ENCODE measurements at places on chromosomes 5 and 9.

- DNase-seq: no peak
Measured at GRCh38 chr5:126274076-126274762, 149.0 kb upstream of the GRAMD2B start.

GRCh38 chr5:102211165-102211564 lies 84.9 kb downstream of the SLCO4C1 start:
- no peak for DNase-seq

GRCh38 chr5:28403846-28404245 lies 1365.5 kb upstream of the CDH9 start:
- peak; percentile 27 for DNase-seq

- no peak for DNase-seq
Measured at GRCh38 chr9:119839888-119840287, 470.7 kb upstream of the BRINP1 start.

- no peak for DNase-seq
Measured at GRCh38 chr5:149174847-149175234, 33.5 kb downstream of the ABLIM3 start.

DNA sequence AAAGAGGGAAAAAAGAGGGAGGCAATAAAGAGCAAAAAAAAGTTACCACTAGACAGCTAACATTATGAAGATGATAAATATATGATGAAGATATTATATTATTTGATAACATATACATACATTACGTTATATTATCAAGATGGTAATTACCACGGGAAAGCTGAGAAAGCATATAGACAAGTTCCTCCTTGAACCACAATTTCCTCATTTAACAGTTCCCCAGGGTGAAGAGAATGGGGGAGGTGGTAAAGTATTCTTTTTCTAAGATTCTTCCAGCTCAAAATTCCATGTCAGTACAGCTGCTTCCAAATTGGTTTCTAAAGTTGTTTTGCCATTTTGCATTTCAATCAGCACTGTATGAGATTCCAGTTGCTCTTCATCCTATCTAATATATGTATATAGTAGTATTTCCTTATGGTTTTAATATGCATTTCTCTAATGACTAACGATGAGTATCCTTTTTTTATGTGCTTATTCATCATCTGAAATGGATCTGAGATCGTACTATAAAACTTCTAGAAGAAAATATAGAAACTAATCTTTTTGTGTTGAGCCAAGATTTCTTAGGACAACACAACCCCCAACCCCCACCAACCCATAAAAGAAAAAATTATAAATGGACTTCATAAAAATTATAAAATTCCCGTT lies 49.5 kb upstream of the C9orf72 start:
- no peak for DNase-seq

GRCh38 chr9:2717385-2717784 lies at the start of gene KCNV2:
KCNV2 (plus strand) TSS chr9:2717510; CDS start chr9:2717740, 230 bp downstream.
- no peak for DNase-seq

DNA sequence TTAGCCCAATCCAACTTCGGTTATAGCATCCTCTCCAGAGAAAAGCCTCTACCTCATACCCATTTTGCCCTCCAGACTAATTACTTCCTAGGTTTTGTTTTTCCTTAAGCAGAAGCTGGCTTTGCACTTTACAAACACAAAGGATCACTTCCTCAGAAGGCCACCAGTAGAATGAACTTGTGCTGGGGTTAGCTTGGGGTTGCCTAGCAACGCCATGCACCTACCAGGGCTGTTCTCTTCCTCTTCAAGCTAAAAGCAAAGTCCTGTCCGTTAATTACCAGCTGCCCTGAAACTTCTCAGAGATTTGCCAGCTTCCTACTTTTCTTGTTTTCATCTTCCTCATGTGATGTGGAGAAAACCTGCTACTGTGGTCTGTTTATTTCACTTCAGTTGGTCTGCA lies 132.0 kb upstream of the WWC1 start:
- peak; percentile 76 for DNase-seq

- no peak for DNase-seq
Measured at GRCh38 chr5:137954131-137954879, 65.0 kb downstream of the PKD2L2 start.

- no peak for DNase-seq
Measured at GRCh38 chr5:97544240-97544639, 361.2 kb upstream of the RIOK2 start.

- no peak for DNase-seq
Measured at GRCh38 chr5:3303777-3304176, 291.9 kb upstream of the IRX1 start.

DNA sequence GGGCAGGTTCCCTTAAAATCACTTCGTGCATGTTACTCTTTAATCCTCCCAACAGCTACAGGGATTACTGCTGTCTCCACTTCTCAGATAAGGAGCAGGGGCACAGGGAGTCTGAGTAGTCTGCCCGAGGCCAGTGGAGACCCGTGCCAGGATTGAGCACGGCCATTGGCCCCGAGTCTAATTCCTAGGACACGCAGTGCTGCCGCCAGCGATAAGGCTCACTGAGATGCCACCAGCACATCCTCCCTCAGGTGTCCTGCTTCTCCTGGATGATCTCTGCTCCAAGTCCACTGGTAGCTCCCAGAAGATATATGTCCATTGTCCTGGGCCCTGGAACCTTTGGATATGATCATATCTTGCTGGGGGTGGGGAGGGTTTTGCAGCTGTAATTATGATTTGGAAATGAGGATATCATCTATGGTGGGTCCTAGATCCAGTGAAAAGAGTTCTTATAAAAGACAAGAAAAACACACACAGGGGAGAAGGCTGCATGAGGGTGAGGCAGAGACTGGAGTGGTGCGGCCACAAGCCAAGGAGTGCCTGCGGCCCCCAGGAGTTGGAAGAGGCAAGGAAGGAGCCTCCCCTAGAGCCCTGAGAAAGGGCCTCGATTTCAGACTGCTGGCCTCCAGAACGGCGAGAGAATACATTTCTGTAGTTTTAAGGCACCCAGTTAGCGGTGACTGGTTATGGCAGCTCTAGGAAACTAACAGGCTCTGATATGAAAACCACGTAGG lies 19.4 kb upstream of the MED10 start:
- no peak for DNase-seq

GRCh38 chr9:18299449-18299848 lies 174.5 kb upstream of the ADAMTSL1 start:
- DNase-seq: no peak

DNA sequence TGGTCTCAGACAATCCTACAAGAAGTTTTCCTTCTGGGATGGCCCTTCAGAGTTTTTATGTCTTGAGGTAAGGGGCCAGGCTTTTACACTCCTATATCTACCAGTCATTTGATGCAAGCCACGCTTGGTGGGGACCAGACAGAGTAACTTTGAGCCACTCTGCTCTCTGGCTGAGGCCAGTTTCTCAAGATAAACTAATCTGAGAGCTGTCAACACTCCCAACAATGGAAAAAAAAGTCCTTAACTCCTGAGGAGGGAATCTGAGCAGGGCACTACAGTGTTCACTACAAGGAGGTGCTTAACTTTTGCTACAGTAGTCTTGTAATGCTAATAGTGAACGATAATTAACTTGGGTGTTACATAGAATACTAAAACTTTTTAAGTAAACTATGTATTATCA lies 62.7 kb downstream of the MRPS30 start:
- DNase-seq: no peak

DNA sequence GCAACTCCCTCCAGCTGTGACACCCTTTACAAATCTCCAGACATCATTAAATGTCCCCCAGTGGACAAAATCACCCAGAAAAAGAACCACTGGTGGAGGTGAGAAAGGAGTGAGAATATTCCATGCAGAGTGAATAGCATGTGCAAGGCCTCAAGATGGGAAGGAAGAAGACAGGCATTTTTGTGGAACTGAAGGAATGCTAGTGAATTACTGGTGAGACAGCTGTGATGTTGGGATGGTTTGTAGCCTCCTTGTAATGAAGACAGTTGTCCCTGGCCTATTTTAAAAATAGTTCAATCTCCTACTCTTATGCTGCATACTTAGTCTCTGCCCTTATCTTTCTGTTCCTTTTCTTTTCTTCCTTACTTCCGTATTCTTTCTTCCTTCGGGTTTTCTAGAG lies 124.9 kb upstream of the RPS23 start:
- DNase-seq: no peak

- DNase-seq: no peak
Measured at GRCh38 chr5:175825893-175826292, 45.5 kb upstream of the CPLX2 start.

DNA sequence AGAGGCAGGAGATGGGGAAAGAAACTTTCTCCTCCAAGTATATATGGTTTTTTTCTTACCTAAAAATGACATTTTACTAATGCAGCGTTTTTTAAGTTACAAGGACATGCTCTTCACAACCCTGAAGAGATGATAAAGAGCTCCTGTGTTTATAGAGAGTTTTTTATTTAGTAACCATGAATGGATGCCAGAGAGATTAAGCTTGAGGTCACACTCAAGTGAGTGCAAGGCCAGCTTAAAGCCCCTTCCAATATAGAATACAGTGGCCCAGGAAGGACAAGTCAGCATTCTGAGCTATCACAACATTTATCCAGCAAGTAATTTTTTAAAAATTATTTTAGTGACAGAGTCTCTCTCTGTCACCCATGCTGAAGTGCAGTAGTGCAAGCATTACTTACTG lies 6.7 kb upstream of the HAVCR2 start:
- no peak for DNase-seq

DNA sequence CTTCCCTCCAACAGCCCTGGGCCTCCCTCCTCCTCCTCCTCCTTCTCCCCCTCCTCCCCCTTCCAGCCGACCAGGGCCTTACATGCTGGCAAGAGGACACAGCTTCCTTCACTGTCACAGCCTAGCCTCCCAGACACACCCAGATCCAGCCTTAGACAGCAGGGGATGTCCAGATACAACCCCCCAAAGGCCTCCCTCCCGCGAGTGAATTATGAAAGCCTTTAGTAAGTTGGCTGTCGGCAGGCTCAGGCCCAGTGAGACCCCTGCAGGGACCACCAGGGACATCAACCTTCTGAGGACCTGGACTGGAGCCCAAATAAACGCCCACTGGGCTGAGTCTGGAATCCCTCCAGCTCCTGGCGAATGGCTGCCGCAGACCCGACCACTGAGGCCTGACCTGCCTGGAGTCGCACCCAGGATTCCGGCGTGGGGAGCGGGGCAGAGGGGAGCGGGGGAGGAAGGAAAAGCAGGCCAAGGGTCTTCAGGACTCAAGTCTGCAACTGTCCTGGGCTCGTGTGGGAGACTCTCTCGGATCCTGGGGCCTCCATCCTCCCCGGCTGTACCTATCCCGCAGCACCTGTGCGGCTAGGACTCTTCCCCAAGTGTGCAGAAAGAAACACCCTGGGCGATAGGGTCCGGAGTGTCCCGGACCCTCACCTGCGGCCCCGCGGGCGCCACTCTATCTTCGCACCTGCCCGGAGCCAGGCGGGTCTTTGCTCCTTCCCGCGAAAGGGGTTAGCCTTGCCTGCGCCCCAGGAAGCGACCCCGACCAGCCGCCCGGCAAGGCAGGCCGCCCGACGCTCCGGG lies 705 bp downstream of the SEPTIN8 start:
- DNase-seq: peak; percentile 69

DNA sequence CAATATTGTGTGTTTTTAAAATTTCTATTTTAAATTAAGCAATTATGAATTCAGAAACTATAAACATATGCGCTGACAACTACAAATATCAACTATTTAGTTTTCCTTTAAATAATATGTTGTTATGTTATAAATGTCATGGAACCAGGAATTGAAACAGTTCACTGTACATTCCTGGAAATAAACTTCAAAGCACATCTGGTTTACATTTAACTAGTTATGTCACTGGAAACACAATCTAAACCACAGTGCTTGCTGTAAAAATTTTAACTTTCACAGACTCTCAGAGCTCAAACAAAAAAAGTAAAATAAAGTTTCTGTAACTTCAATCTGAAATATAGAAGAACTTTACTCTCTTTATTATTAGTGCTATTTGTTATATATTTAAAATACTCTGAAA lies 179.2 kb downstream of the FBN2 start:
- no peak for DNase-seq

GRCh38 chr5:79954620-79955019 lies 36.4 kb downstream of the MTX3 start:
- DNase-seq: no peak

- peak; percentile 83 for DNase-seq
Measured at GRCh38 chr5:155728146-155728856, 598.7 kb upstream of the SGCD start.

GRCh38 chr5:141479776-141480175 lies 4.0 kb downstream of the PCDHGC3 start:
- no peak for DNase-seq

- DNase-seq: peak; percentile 71
Measured at GRCh38 chr5:62306323-62306895, 403 bp downstream of the KIF2A start.

- DNase-seq: no peak
Measured at GRCh38 chr9:14064940-14065339, 249.0 kb downstream of the NFIB start.

- no peak for DNase-seq
Measured at GRCh38 chr5:57341380-57341979, 141.1 kb downstream of the ACTBL2 start.

- DNase-seq: no peak
Measured at GRCh38 chr9:108257382-108257781, 598.4 kb downstream of the ACTL7B start.

DNA sequence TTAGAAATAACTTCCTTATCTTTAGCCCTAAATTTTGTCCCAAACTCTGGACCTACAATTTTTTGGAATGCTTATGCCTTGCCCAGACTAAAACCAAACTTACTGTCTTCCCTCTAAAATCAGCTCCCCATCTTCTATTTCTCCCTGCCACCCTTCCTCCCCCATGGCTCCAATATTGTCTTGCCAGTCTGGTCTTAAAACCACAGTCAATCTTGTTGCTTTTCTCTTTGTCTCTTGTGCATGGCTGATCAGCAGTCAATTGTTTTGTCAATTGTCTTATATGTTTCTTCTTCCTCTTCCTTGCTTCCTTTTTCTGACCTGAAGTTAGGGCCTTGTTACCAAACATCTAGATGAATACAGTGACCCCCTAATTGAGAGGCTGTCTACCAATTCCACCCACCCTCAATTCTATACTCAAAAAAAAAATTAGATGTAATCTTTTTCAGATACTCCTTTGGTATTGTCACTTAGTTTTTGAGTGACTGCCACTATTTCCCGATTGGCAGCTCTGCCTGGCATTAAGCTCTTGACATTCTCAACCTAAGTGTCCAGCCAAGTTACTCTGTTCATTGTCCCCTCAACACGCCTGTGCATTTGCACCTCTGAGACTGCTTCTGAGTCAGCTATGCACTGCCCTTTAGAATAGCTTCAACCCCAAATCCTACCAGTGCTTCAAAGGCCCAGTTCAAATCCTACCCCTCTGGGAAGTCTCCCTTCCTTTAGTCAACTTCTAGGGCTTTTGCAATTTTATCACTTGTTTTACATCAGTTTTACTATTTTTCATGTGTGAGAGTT lies 2.5 kb downstream of the PDCD1LG2 start:
- DNase-seq: no peak

- DNase-seq: peak; percentile 76
Measured at GRCh38 chr9:137458194-137459151, 661 bp downstream of the NSMF start.

- no peak for DNase-seq
Measured at GRCh38 chr5:95018511-95018910, 266.4 kb downstream of the MCTP1 start.

DNA sequence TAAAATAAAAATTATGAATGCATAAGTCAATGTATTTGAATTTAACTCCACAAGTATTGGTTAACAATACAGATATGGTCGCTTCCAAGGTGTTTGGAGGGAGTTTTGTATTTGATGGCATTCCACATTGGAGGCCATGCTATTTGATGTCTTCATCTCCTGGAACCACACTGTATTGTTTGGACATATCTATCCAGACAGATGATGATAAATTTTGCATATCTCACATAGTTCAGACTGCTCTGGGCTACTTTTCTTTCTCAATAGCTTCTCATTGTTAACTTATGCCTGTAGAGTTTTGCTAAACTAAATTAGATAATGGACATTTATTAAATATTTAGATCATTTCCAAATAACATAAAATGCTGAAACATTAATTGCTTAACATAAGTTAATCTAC lies 58.0 kb downstream of the CDKN2A start:
- no peak for DNase-seq

Data from H7 (cell line).